Stimulated activated effector memory CD8-positive, alpha-beta T cell treated with anti-CD3 and anti-CD28 coated beads, Interleukin-12 subunit alpha, Interleukin-12 subunit beta, amount 100 ng/mL, for 72 hours (primary cell): ENCODE measurements at places on chromosomes 12 and 14.

GRCh38 chr12:106600503-106600902, 17.7 kb downstream of the RFX4 start:
- DNase-seq, result no peak

GRCh38 chr12:75850721-75851462, 180.7 kb downstream of the PHLDA1 start:
- no peak for DNase-seq

GRCh38 chr12:52149651-52150241, 42.1 kb downstream of the KRT80 start:
- no peak for DNase-seq

DNA sequence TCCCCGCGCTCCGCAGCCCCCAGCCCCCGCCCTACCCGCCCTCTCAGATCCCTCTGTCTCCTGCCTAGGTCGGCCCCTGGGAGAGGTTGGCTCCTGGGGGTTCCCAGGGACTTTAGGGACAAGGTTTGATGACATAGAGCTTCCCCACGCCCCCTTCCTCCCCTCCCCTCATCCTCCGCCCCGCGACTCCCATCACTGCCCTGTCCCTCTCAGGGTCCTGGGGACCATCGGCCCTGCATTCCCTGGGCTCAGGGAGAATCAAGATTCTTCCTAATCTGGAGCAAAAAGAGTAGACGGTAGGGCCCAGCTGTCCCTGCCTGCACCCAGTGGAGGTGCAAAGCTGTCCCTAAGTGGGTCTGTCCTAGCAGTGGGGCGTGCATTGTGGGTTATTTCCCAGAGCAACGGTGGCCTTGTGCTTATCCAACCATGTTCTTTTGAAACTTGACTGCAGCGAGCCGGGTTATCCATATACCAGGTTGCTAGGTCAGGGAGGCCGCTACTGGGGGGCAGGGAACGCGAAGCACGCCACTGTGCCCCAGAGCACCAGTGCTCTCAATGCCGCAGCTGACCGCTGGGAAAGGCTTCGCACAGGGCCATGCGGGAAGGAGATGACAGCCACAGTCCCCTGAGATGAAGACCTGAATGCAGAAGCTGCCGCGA, 124.4 kb upstream of the PRMT8 start:
- DNase-seq, result no peak

- no peak for DNase-seq
Observed at GRCh38 chr12:68294251-68294650, 37.9 kb downstream of the MDM1 start.

DNA sequence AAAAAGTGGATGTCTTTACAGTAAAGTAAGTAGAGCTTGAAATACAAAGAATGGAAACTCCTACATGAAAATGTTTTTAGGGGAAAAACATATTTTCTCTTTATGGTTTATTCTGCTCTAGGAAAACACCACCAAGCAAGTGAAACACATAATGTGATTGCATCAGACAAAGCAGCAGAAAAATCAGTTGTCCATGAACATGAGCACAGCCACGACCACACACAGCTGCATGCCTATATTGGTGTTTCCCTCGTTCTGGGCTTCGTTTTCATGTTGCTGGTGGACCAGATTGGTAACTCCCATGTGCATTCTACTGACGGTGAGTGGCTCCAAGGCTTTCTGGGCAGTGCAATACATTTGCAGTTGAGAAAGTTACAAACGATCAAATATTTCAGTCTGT, 42.6 kb upstream of the PLEKHD1 start:
- no peak for DNase-seq

GRCh38 chr14:68795597-68796417, 2.9 kb upstream of the ZFP36L1 start:
- peak; percentile 72 for DNase-seq

DNA sequence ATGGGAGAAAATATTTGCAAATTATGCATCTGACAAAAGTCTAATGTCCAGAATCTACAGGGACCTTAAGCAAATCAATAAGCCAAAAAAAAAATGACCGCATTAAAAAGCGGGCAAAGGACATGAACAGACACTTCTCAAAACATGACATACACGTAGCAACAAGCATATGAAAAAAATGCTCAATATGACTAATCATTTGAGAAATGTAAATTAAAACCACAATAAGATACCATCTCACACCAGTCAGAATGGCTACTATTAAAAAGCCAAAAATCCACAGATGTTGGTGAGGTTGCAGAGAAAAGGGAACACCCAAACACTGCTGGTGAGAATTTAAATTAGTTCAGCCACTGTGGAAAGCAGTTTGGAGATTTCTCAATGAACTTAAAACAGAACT, 16.1 kb downstream of the PAWR start:
- DNase-seq, result no peak

- no peak for DNase-seq
Observed at GRCh38 chr14:92692822-92693226, 55.6 kb downstream of the LGMN start.

DNA sequence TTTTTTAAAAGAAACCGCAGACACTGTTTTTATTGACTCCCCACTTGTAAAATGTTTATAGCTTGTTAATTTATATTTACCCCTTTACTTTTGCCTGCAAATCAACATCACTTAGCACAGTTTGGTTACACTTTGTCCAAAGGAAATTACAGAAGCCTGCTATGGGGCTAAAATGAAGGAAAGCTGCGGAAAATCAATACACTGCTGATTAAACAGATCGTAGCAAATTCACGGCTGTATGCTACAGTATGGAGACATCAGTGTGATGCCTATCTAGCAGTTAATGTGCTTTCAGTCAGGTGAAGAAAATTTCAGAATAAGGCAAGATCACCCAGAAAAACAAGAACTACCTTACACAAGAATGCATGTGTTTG, 110.0 kb downstream of the FOXG1 start:
- DNase-seq, result no peak

DNA sequence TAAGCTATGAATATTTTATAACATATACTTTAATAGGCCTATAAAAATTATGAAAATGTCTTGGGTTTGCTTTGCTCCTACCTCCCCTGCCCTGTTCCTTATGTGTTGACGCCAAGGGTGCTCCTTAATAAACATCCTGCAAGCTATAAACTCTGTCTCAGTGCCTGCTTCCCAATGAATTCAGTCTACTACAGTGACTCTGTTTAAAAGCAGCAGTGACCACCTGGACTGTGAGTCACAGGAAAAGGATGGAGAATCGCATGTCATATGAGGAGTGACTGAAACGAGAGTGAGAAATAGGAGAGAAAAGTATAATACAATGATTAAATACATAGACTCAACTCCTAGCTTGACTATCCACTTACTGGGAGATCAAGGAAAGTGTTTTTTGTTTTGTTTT, 41.1 kb upstream of the CFAP54 start:
- DNase-seq, result no peak

- no peak for DNase-seq
Observed at GRCh38 chr12:79983986-79984620, 49.2 kb upstream of the PPP1R12A start.

DNA sequence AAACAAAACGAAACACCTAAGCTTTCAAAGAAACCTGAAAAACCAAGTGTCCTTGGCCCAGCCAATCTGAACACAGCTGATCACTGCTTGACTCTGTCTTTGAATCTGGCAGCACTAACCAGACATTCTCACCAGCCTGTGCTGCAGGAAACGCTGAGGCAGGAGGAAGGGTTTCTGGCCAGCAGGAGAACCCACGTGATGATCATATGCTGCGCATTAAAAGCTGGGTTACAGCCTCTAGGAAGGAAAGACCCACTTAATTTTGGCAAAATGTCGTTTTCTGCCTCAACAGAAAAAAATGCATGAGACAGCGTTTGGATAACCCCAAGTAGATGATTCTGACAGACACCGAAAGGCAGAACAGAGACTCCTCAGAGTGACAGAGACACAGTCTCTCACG, 9.8 kb downstream of the APPL2 start:
- DNase-seq, result no peak

DNA sequence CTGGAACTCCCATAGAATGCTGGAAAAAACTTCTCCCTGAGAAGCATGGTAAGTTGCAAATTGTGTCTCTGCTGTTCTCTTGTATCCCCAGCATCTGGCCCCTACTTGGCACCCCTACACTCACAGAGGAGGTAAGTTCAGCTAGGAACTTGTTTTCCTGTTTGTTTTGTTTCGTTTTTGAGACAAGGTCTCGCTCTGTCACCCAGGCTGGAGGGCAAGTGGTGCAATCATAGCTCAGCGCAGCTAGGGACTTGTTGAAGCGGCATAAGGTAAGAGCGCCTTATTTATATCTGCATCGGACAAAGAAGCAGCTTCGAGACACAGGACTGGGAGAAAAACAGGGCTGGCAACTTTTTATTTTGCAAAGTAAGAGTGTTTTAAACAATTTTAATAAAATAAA, 18.5 kb upstream of the ANO2 start:
- DNase-seq, result no peak

- DNase-seq, result peak; percentile 54
Observed at GRCh38 chr14:55430024-55430690, 10.3 kb downstream of the TBPL2 start.

DNA sequence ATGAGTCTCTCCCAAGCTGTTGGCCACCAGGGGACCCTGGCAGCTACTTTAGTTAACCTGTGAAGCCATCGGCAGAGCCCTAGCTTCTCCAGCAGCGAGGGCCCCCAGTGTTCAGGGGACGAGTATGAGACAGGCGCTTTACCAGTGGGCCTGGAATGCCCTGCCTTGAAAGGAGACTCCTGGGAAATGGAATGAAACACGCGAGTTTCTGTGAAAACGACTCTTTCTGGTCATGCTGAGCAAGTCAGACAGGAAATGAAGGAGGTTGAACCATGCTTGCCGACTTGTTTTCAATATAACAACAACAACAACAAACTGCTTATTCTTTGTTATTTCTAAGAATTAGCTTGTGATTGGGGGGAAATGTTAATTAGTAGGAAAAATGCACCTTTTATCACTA, 42.9 kb downstream of the SFSWAP start:
- DNase-seq, result no peak
